ENCODE measurements at places on chromosomes 7 and 10.
A peak's percentile ranks its signal among the peaks of the same experiment; 100 is the strongest.

GRCh38 chr7:35865287-35865686, 64.4 kb downstream of the SEPTIN7 start:
- no peak for DNase-seq

DNA sequence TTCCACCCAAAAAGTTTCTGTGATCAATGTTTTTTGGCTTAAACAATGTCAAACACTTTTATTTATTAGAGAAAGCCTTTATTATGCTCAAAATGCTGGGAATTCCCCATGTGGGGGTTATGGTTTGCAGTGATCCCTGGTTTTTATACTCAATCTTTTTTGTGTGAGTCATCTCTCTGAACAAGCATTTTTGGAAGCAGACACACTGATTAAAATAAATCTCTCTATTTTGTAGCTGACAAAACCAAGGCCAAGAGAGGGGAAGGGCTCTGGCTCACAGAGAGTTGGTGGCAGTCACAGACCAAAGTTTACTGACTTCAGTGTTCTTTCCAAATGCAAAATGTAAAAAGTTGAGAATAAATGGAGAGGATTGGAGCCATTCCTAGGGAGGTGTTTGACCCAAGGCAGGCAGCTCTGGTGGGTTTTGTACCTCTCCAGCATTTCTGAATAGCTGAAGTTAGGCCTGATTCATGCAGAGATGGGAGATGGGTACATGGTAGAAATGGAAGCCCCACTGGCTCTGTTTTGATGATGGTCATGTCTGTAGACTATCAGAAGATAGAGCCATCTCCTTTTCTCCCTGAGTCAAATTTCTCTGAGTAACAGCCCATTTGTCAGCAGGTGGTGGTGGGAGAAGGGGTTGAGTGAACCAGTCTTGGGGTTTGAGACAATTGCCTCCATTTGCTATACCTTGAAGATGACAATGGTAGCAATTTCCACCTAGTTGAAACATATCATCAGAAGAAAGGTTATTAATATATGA, 45.4 kb upstream of the NAMPT start:
- DNase-seq = no peak

GRCh38 chr7:105364684-105365083, 24.0 kb downstream of the SRPK2 start:
- no peak for DNase-seq

- DNase-seq = no peak
Observed at GRCh38 chr7:67900456-67900855, 903.8 kb downstream of the TYW1 start.

- DNase-seq = peak; percentile 75
Observed at GRCh38 chr7:1065585-1066241, 21.4 kb downstream of the GPR146 start.

GRCh38 chr10:1178506-1178905, 122.3 kb downstream of the WDR37 start:
- DNase-seq = no peak

DNA sequence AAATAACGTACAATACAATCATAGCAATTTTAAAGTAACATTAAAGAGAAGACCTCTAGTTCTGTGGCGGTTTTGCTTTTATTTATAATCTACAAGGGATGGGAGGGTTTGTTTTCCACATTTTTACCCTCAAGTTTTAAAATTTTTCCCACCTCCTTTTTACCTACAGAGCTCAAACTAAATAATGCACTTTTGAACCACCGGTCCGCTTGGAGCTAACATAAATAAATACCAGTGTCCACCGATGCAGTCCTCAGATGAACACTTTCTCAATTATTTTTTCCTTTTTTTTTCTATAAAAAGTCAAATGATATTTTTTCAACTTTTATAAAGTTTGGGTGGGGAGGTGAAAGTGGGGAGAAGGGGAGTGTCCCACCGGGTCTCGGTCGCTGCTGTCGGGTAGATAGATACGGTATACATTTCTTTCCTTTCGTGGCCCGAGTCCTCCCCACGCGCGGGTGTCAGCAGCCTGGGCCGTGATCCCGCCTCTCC, 3.3 kb downstream of the ZNF503 start:
- DNase-seq = no peak

DNA sequence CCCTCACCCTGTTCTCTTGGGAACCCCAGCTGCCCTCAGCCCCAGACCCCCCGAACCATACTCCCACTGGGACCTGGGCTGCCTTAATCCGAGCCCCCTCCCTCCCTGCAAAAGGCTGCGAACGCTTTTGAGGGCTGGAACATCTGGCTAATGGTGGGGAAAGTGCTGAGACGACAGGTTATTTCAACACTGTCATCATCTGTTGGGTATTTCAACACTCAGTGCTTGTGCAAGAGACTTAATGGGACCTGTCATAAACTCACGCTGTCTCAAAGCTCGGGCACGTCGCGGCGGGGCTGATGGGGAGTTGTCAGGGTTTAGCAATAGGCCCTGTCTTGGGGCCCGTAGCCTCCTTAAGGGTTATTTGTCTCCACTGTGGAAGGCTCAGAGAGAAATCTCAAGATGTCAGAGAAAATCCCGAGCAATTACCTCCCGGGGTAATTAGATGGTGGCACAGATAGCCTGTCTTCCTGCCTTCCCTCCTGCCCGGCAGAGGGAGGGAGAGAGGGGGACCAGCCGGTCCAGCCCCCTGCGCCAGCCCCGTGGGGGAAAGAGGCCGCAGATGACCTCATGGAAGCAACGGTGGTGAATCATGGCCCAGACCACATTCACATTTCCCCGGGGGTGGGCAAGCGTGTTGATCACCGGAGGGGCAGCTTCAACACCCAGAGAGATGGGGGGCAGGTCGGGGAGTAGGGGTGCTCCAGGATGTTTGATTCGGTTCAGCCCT, 88.7 kb upstream of the MYL10 start:
- DNase-seq = no peak

- no peak for DNase-seq
Observed at GRCh38 chr7:630539-630938, 96.0 kb upstream of the DNAAF5 start.

DNA sequence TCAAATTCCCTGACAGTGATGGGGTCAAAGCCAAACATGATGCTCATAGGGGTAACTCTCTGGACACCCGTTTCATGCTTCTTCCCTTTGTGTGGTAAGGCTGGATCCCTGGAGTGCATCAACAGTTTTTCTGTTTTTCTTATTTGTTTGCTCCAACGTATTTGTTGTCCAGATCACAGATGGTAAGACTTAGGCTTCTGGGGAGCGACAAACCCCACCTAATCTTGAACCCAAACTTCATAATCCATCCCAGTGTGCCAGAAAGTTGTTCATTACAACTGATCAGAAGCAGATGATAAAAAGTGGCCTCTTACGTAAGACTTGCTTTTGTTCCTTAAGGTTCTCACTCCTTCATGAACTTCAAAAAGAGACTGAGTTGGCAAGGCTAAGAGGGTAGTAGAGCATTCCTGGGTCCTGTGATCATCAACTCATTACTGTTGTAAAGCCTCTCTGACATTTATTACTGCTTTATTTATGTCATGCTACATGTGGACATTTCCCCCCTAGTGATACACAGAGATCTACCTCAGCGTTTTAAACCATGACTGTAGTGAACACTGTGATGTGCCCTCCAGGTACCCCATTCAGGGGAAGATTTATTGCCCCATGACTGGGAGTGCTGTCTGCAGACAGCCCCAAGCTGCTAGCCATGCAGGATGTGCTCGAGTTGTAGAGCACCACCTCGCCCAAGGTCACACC, 125.6 kb downstream of the CCDC71L start:
- DNase-seq = no peak

- DNase-seq = no peak
Observed at GRCh38 chr7:54109501-54109900, 432.7 kb upstream of the VSTM2A start.

GRCh38 chr10:76971547-76972170, 665.9 kb downstream of the KCNMA1 start:
- DNase-seq = no peak

- DNase-seq = no peak
Observed at GRCh38 chr10:132572545-132572937, 35.0 kb downstream of the INPP5A start.

GRCh38 chr7:2211259-2211880, 21.4 kb downstream of the MAD1L1 start:
- DNase-seq = no peak

- DNase-seq = no peak
Observed at GRCh38 chr10:20443094-20443493, 454.0 kb downstream of the NEBL start.

- no peak for DNase-seq
Observed at GRCh38 chr10:27744802-27745731, 552 bp downstream of the MKX start.

DNA sequence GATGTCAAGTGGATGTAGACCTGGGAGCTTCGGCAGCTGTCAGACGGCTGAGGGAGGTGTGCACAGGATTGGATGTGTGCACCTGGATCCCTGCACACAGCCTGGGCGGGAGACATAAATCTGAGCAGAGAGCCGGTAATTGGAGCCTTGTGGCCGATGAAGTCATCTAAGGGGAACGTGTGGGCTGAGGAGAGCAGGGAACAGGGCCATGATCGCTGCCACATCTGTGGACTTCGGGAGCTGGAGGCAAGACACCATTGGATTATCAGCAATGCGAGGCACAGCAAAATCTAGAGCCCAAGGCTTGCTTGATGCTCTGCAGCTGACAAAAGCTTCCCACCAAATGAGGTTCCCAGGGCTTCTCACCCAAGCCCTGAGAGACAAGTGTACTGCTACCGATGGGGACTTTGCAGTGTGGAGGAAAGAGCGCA, 147.7 kb downstream of the PTPN20 start:
- DNase-seq = peak; percentile 58

- no peak for DNase-seq
Observed at GRCh38 chr10:48580236-48580635, 24.6 kb downstream of the ARHGAP22 start.

GRCh38 chr7:124323597-124323996, 290.7 kb upstream of the TMEM229A start:
- DNase-seq = no peak

GRCh38 chr10:86359111-86359510, 7.5 kb downstream of the GRID1 start:
- no peak for DNase-seq

DNA sequence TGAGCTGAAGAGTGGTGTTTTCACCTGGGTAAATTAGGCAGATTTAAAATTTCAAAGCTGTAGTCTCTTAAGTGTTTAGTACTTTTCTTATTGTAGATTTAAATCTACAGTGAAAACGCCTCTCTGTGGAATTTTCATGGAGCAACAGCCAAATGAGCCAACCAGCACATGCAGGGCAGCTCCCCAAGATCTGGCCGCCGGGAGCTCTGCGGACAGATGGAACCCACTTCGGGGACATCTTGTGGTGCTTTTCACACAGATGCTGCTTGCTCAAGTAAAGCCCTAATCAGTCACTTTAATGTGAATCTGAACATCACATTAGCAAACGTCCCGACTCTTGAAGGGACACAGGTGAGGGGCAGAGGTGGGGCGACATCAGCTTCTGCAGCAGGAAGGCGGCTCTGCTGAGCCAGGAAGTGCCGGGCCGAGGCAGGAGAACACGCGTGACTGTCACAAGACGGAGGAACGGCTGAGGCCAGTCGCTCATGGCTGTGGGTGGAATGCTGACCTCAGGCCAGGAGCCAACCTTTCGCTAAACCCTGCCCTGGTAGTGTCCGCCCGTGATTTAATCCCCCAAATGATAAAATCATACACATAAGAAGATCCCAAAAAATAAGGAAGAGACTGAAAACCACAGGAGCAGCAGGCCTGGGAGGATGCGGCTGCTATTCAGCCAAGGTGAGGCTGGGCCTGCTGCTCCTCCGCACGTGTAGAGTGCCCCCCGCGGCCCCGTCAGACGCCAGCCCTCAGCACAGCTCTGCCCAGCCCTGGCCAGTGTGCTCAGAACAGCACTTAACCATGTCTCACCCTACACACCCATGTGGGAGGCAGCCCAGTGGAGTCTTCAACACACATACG, 256.8 kb downstream of the ZMYND11 start:
- no peak for DNase-seq

DNA sequence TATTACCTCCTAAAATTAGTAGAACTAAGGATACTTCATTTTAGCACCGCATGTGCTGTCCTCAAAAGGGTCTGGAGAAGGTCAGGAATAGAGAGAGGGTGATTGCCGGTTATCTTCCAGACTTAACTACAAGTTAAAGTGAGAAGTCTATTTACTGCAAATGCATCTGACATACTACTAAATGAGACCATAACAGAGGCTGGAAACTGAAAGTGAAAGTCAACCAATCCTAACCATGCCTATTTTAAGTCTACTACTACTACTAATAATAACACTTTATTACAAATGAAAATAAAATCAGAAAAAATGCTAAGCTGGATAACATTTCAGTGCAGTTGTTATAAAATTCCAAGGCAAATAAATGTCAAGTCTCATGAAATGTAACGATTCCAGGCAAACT, 244.7 kb downstream of the KIF20B start:
- DNase-seq = peak; percentile 4

DNA sequence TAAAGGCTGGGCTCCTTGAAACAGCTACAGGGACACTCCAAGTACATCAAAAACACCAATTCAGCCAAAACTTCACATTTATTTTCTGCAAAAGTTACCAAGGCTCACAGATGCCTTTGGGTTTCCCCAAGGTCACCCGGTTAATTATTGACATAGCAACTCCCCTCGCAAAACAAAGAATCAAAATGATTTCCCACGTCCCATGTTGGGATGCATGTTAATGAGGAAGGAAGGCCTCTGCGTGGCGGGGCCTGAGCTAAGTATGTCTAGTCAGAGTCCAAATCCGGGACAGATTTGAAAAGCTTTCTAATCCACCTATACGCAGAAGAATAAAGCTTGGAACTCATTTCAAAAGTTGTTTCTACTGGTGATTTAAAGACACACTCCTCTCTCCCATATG, 535 bp upstream of the TMEM72 start:
- no peak for DNase-seq

GRCh38 chr7:142914121-142914520, 19.4 kb downstream of the TRPV5 start:
- no peak for DNase-seq

DNA sequence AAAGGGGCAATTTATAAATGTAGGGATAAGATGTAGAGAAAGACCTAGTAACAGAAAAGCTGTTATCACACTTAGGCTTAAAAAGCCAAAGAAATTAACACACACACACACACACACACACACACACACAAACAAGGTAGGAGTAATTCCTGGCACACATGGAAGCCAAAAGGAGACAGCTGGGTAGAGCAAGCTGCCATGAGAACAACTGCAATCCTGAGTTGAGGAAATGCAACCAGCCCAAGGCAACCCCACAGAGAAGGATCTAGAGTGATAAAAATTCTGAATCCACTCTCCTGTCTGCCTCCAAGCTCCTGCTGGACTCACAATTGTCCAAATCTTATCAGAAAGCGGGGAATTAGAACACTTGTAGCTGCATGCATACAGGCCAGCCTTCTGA, 229.1 kb upstream of the DGKB start:
- DNase-seq = no peak

DNA sequence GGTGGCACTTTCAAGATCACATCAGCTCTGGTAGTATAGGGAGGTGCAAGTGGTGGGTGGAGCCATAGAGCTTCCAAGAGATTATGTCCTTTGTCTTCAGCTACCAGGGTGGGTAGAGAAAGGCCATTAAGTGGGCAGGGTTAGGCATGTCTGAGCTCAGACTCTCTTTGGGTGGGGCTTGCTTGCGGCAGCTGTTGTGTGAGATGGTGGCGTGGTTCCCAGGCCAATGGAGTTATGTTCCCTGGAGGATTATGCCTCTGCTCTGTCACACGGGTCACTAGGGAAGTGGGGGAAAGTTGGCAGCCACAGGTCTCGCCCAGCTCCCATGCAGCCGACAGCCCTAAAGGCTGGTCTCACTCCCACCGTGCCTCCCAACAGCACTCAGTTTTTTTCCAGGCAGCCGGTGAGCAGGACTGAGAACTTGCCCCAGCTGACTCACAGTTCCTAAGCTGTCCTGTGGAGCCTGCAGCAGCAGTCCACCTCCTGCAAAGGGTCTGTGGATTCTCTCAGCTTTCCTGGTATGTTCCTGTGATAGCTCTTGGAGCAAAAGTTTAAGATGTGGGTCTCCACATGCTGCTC, 459.0 kb downstream of the SH2D4B start:
- DNase-seq = no peak
